ENCODE measurements at places on chromosomes 13 and 19. TPM values are rescaled to one million over a fixed set of nuclear protein-coding genes. Genes with fewer than 3 reads are reported as not detected.

GRCh38 chr19:4768934-4769777 is 22.4 kb upstream of the FEM1A start:
- peak; percentile 86 for DNase-seq

- peak; percentile 92 for DNase-seq
Observed at GRCh38 chr19:55160128-55160985, 2.8 kb upstream of the TNNI3 start.

TMPRSS9 gene
- total RNA-seq, result 0.25 TPM

DNA sequence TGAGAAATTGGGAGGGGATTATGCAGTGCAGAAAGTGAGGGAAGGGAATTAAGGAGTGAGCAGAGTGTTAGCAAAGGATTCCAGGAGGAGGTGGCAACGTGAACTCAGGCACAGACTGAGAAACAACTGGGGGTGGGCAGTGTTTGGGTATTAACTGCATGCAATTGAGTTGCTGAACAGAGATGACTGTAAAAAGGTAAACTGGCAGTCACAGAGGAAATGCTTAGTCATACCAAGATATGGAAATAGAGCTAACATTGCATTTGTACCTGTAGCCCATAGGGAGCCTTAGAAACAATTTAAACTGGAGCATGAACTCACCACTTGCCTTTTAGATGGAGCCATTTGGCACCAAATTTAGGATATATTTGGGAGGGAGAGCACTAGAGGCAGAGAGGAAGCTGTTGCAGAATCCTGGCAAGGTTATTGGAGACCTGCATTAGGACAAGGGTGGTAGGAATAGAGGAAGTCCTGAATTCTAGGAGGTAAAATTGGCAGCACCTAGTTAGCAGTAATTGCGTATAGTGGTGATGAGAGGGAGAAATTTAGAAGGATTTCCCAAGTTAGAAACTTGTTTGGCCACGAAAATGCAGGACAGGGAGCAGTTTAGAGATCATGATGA is 100.6 kb upstream of the FRY start:
- no peak for DNase-seq

GRCh38 chr13:34816908-34817665 is 125.0 kb upstream of the NBEA start:
- DNase-seq, result no peak

GRCh38 chr13:94280349-94280748 is 199.1 kb downstream of the DCT start:
- DNase-seq, result no peak

DNA sequence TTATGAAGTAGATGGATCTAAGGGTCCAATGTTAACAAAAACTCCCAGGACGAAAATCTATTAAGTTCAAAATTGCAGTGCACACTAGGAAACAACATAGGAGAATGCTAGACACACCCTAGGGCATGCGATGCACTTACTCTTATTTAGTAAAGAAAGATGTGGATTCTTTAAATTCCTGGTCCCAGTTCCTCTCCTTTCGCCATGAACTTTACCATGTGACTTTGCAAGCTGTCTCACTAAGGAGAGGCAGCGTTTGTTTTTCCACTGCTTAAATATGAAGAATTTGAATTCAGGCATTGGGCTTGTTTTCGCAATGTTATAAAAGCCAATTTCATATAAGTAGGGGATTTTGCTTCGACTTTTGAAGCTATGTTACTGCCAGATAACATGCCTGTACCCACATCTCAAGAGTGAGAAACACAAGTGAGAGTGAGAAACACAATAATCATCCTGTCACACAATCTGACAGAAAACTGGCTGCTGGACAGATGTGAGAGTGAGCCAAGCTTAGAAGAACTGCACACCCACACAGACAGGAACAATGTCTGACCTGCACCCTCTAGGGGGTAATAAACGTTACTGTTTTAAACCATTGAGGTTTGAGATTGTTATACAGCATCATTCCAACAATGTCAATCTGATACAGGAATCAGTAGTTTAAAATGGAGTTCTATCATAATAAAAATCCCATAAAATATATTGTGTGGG is 1308.4 kb downstream of the SLITRK5 start:
- no peak for DNase-seq

- DNase-seq, result no peak
Observed at GRCh38 chr13:41608111-41608838, 150.9 kb downstream of the RGCC start.

DNA sequence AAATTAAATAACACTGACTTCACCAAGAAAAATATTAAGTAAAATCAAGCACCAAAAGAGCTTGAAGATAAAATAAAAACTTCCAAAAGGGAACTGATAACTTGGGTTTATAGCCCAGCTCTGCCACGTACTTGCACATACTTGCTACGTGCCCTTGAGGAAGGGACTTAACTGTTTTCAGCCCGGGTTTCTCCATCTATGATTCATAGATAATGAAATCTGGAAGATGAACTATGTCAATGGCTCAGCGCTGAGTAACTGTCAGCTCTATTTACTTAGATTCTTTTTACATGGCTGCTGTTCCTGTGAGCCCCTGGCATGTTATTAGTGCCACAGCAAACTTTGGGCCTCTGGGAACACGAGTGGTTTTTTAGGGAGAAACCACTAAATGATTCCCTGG is 9.6 kb upstream of the ZC3H13 start:
- DNase-seq, result no peak

SWSAP1 gene
- total RNA-seq, result 3.0 TPM

DNA sequence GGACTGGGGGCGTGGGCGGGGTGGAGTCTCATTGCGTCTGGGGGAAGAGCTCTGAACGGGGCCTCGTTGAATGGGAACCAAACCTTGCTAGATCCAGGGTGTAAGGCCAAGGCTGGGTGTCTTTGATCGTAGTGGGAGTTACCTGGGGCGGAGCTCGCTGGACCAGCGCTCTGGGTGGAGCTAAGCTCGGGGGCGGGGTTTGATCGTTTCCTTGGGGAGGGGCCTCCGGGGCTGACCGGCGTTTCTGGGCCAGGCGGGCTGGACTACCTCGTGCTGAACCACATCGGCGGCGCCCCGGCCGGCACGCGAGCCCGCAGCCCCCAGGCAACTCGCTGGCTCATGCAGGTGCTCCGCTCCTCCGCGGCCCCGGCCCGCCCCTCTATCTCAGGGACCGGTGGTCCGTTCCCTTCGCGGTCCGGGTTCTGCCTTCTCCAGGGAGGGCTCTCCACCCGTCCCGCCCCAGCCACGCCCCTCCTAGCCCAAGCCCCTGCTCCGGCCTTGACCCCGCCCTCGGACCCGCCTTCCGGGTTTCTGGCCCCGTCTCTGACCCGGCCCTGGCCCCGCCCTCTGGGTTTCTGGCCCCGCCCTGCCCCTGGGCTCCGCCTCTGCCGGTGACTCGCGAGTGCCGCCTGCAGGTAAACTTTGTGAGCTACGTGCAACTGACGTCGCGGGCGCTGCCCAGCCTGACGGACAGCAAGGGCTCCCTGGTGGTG is 3.3 kb upstream of the RPL36 start:
- DNase-seq, result peak; percentile 100

BLVRB gene
- total RNA-seq, result 94.9 TPM

DNA sequence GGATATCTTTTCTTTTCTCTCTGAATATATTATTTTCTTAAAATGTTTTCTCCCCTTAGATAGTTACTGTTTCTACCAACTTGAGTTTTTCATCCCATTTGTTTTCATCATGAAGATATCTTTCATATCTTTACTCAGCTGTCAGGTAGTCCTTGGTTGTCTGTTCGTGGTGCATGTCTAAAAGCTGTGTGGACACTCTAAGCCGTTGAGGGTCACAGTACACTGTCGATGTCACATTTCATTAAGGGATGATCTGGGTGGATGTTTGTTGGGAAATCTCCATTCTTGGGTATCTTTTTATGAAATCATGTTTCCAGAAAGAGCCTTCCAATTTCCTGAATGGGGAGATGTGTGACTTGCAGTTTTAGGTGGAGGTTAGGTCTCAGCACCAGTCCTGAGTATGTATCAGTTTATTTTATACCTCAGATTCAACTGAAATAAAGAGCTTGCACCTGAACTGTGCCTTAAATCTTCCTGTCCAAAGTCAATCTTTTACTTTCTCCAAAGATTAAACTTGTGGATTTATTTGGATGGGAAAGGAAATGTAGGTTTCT is 23.2 kb downstream of the ZMYM2 start:
- DNase-seq, result no peak

SIGLECL1 gene
- total RNA-seq, result not detected

- no peak for DNase-seq
Observed at GRCh38 chr13:103833294-103833852, 767.2 kb upstream of the SLC10A2 start.

GRCh38 chr13:64446372-64446771 is 2783.8 kb downstream of the PCDH9 start:
- no peak for DNase-seq

ANKRD24 gene
- 0.35 TPM for total RNA-seq

- DNase-seq, result no peak
Observed at GRCh38 chr13:73880365-73880764, 253.8 kb downstream of the KLF12 start.

DNA sequence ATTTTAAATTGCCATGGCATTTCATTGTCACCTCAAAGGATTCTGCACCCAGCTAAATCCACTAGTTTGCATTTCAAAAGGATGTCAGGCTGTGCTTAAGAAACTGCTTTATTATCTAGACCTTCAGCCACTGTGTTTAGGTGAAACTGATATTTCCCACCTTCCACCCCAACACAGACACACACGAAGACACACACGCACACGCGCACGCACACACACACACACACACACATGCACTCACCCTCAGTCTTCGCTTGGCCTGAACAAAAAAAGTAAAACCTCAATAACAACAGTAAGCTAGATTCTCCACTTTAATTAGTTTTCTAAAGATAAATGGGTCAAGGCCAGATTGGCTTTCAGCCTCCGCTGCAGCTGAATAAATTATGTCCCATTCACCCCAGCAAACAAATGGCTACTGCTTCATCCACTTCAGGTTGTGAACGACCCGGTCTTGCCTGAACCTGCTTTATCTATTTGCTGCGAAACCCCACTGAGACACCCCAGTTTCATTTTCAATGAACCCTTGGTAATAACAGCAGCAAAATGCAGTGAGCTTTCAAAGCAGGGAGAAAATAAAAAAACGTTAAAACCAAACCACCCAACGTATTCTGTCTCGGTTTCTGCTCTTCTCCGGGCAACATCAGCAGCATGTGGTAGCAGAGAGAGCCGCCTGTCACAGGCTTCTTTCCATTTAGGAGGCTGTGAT is 166.8 kb downstream of the DCT start:
- no peak for DNase-seq

KIR3DL1 gene
- not detected for total RNA-seq

All from colonic mucosa (tissue), 4 donors.